ENCODE measurements at places on chromosomes 11 and 22.

- DNase-seq: no peak
Measured at GRCh38 chr11:131025421-131026125, 109.3 kb upstream of the SNX19 start.

GRCh38 chr22:37334859-37335805 lies 52.8 kb downstream of the CYTH4 start:
- DNase-seq: no peak

GRCh38 chr11:1706634-1707400 lies 9.8 kb downstream of the KRTAP5-6 start:
- DNase-seq: peak; percentile 54

- peak; percentile 77 for DNase-seq
Measured at GRCh38 chr11:45146072-45147016, at the start of gene PRDM11. Gene PRDM11, plus strand, starts transcription at chr11:45146639. Its CDS starts 35,128 bp downstream, at chr11:45181767.

- DNase-seq: peak; percentile 72
Measured at GRCh38 chr22:50544746-50545253, 899 bp upstream of the KLHDC7B start.

- no peak for DNase-seq
Measured at GRCh38 chr11:121337740-121338272, 45.2 kb downstream of the SC5D start.

- no peak for DNase-seq
Measured at GRCh38 chr11:7571640-7572000, 57.8 kb downstream of the PPFIBP2 start.

GRCh38 chr22:41648432-41648831 lies 27.3 kb downstream of the XRCC6 start:
- DNase-seq: no peak

DNA sequence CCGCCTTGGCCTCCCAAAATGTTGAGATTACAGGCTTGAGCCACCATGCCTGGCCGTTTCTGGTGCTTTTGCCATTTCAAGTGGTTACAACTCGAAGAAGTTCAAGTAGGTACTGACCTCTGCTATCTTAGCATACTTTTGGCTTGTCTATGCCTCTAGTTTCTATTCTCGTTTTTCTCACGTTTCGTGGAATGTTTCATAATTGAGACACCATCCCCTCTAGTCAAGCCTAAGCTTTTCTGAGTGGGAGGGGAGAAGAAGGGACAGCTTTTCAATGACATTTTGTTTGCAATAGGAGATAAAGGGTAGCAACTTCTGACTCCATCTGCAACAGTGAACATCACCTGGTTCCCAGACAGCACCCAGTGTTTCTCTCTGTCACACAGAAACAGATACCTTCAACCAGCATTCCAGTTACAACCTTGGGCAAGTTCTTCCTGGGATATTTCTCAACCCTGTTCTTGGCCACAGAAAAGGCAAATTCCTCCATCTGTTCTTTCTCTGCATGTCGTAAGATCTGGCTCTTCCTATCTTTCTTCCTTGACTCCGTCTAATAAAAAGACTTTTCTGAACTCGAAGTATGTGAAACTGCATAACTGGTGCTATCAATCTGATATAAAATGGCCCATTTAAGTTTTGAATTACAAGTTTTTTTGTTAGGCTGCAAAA lies 25.5 kb downstream of the DDI1 start:
- no peak for DNase-seq

DNA sequence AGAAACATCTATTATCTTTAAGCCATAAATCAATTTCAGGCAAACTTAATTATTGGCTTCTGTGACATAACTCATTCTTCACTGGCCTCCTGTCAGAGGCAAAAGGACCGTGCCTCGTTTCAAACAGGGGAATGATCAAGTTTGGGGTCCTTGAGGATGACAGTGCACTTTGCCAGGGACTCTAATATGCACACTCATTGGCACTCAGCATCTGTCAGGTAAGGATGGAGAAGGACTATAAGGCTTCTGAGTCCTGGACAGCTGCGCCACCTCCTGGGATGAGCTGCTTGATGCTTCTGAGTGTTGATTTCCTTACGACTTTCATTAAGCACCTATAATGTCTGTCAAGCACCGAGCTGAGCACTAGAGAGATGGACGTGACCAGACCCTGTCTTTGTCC lies 20.2 kb downstream of the BPIFC start:
- DNase-seq: no peak

DNA sequence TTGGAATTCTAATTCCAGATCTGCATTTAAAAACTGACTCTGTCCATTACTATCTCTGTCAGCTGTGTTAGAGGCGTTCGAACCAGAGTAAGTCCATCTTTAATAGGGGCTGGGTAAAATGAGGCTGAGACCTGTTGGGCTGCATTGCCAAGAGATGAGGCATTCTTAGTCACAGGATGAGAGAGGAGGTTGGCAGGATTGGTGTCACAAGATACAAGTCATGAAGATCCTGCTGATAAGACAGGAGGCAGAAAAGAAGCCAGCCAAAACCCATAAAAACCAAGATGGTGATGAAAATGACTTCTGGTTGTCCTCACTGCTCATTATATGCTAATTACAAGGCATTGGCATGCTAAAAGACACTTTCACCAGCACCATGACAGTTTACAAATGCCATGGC lies 356.3 kb upstream of the ISX start:
- DNase-seq: no peak

DNA sequence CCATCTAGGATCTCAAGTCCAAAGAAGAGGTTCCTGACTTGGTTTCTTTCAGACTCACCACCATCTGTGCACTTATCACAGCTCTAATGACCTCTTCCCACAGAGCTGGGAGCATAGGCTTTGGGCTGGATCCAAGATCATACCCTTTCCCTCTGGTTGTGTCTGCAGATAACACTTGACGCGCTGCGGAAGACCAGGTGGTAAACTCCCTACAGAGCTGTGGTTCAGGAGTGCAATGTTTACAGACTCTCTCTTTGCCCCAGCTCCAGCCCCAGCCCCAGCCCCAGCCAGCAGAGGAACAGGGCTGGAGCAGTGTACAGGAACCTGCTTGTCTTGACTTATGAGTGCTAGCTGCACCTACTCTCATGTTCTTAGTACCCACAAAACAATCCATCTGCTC lies 274.4 kb upstream of the SYN3 start:
- no peak for DNase-seq

GRCh38 chr22:22245935-22246525 lies 1.4 kb downstream of the VPREB1 start:
- DNase-seq: peak; percentile 4

DNA sequence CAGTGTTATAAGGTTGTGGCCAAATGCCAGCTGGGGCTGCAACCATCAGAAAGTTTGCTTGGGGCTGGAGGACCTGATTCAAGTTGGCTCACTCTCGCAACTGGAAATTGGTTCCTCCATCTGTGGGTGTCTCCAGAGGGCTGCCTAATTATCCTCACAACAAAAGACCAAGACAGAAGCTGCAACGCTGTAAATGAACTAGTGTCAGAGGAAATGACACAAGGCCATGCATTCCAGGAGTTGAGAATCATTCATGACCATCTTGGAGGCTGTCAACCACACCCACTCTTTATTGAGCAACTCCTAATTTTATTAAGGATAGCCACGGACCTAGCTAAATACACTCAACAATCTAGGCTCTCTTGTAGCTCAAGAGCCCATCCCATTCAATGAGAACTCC lies 1060.8 kb downstream of the OPCML start:
- no peak for DNase-seq

GRCh38 chr11:61035526-61035835 lies 64.0 kb downstream of the CD6 start:
- no peak for DNase-seq

DNA sequence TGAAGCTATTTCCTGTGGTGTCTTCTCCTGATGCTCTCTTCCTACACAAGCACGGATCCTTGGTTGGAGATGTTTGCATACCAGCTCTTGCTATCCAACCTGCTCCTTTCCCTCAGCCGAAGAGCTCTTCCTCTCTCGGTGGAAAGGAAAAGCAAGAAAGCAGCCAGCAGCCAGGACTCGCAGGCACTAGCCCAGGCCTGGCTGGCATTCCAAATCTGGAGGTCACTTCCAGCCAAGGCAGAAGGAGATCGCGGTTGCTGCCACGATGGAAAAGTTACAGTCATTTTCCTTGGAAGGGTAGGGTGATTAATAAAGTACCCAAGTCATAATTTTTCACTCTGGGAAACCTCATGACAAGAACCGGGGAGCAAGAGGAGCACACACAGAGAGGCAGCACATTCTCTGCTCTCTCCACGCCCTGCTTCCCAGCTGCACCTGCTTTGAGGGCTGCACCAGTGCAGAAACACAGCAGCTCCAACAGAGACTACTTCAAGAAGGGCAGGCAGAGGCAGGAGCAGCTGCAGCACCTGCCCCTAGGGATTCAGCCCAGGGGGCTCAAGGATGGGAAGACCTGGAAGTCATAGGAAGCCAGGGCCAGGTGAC lies 399.3 kb downstream of the CADM1 start:
- DNase-seq: no peak

GRCh38 chr11:123020968-123021367 lies 39.3 kb upstream of the BSX start:
- DNase-seq: no peak

GRCh38 chr22:44668886-44669521 lies 33.0 kb upstream of the PRR5 start:
- DNase-seq: no peak

DNA sequence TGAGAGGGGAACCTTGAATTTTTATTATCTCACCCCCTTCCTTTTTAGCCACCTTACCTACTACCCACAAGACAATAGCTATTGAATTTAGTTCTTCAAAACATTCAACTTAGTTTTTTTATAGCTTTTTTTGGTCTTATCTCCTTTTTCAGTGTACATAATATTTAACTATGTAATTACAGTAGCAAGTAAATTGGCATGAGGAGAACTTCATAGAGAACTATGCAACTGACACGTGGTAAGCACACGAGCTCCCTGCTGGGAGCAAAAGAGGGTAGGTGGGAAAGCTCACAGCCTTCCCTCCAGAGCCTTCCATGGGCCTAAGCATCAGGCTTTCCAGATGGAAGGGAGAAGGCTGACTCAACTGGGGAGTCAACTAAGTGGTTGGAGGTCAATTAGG lies 22.1 kb upstream of the ZDHHC13 start:
- DNase-seq: no peak

GRCh38 chr11:116707161-116707629 lies 65.6 kb downstream of the BUD13 start:
- DNase-seq: no peak

DNA sequence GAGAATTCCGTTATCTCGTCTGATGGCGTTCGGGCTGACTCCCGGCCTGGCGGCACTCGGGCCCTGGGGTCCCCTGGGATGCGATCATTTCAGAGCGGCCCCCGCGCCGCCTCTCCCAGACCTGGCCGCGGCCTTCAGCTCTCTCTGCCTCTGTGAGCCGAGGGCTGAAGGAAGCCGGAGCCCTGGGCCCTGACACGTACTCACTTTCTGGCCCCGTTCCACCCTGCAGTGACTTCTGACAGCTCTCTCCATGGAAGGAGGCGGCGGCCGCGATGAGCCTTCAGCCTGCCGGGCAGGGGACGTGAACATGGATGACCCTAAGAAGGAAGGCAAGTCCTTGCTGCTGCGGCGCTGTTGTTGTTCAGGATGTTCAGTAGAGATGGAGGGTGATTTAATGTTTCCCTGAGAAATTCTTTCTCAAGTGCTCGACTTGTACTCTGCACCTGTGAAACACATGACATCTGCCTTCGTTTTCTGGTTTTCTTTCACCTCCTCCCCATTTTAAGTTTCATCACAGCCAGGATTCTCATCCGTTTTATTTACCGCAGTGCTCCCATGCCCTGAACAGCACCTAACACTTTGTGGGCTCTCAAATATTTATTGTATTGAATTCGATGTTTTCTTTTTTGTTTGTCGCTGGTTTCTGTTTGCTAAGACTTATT lies 612 bp downstream of the GTSE1 start:
- DNase-seq: peak; percentile 67

GRCh38 chr11:114279792-114280546 lies 16.2 kb upstream of the NNMT start:
- no peak for DNase-seq

DNA sequence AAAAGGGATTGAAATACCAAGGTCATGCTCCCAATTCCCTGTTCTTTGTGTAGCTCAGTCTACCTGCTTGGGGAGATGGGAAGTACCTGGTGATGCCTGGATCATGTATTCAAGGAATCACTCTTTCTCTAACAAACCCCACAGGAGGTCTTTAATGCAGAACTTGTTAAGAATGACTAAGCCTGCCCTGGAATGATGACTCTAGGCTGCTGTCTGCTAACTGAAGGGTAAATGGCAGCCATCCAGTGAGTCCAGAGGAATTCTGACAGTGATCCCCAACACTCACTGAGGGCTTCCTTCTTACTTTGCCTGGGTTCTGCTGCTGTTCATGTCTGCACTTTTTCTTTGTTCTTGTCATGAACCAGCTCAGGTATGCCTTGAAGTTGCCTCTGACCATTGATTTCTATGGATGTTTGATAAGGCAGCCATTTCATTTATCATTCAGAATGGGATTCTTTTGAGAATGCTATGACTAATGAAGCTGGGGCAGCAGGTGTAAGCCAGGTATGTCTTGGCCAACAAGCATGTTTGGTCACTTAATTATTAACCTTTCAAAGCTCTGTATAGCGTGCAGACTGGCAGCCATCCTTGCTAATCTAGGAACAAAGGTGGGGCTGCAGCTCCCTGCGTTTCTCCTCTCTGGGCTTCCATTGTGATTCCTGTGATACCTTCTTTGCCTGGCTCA lies 11.4 kb downstream of the PRSS23 start:
- no peak for DNase-seq

- no peak for DNase-seq
Measured at GRCh38 chr11:78078218-78079167, 1.2 kb downstream of the NDUFC2 start.

GRCh38 chr11:2792381-2793250 lies 92.8 kb upstream of the KCNQ1OT1 start:
- DNase-seq: no peak

GRCh38 chr11:60658409-60658808 lies 41.0 kb upstream of the MS4A8 start:
- no peak for DNase-seq

GRCh38 chr11:117519170-117519569 lies 191.5 kb downstream of the CEP164 start:
- DNase-seq: no peak

GRCh38 chr11:68759991-68760390 lies 8.7 kb upstream of the TESMIN start:
- DNase-seq: no peak

DNA sequence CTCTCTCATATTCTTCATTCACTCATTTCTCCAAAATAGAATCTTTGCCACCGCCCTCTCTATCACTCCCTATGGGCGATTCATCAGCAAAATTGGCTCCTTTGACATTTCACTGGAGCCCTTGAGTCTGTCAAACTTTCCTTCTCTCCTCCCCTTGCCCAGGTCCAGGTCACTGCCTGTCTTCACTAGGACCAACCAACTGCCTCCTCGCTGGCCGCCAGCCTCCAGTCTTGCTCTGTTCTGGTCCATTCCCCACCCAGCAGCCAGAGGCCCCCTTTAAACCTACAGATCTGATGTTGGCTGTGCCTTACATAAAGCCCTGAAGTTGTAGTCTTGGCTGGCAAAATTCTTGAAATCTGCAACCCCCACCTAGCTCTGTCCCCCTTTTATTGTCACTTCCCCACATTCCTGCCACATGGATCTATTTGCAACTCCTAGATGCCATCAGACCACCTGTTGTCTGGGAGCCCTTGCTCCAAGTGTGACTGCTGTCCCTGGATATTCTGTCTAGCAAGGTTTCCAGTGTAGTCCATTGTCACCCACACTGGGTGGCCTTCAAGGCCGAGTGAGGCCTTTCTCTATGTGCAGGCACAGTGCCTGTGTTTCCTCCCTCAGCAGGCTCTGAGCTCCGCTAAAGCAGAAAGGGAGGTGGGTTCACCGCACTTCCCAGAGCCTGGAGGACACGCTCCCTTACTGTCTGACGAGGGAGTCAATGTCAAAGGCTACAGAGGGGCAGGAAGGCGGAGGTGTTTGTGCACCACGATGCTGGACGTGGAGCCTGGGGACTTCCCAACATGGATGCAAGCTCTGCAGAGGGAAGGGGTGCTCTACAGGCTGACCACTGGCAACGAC lies 25.5 kb downstream of the MYEOV start:
- peak; percentile 20 for DNase-seq

Measured in activated CD8-positive, alpha-beta memory T cell treated with anti-CD3 and anti-CD28 coated beads, Interleukin-2, amount 50 U/mL, for 48 hours (primary cell).